CD8-positive, alpha-beta T cell (primary cell): ENCODE measurements at places on chromosomes 5 and 9.

GRCh38 chr5:16321284-16321683 is 141.7 kb upstream of the MARCHF11 start:
- no peak for DNase-seq

GRCh38 chr5:54868511-54869483 is 116.6 kb downstream of the ESM1 start:
- no peak for DNase-seq

DNA sequence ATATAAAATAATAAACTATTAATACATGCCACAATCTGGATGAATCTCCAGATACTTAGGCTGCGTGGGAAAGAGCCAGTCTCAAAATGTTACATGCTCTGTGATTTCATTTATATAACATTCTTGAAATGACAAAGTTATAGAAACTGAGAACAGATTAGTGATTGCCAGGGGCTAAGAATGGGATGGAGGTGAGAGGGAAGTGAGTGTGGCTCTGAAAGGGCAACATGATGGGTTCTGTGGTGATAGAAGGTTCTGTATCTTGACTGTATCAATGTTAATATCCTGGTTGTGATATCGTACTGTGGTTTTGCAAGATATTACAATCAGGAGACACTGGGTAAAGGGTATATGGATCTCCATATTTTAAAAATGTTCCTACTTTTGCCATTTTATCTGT is 50.7 kb downstream of the SPEF2 start:
- DNase-seq: no peak

DNA sequence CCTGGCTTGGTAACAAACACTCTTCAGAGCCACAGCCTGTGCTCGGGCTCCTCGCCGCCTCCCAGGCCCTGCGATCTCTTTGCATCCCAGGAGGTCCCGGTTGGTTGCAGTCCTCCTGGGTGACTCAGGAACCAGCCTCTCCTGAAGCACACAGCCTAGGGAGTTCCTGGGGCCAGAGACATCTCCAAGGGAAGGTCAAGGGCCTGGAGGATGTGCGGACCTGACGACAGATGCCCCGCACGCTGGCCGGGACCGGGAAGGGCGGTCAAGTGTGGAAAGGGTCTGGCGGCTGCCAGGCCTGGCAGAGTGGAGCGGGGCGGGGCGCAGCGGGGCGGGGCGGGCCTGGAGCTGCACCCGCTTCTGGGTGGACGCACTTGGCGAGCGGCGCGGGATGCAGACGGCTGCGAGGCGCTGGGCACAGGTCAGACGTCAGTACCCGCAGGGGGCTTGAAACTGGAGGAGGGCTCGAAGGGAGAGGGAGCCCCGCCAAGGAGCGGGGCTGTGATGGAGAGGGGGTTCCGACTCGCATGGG is 45.0 kb upstream of the PRSS3 start:
- DNase-seq: peak; percentile 11

GRCh38 chr5:138595180-138595795 is 20.1 kb upstream of the HSPA9 start:
- DNase-seq: no peak

- no peak for DNase-seq
Observed at GRCh38 chr9:129748249-129748648, 4.6 kb downstream of the PTGES start.

DNA sequence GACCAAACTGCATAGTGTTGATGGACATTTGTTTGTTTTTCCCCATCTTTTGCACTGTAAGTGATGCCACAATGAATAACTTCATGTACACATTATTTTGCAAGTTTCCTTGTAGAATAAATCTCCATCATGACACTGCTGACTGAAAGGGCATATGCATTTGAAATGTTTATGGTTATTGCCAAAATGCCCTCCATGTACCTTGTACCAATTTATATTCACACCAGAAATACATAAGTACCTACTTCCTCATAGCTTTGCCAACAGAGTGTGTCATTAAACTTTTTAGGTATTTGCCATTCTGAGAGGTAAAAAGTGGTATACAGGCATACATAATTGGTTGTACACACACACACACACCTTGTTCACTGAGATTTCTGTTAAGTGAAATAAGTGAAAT is 361.0 kb upstream of the PCSK5 start:
- no peak for DNase-seq

- DNase-seq: no peak
Observed at GRCh38 chr5:105849701-105850100, 1821.0 kb downstream of the EFNA5 start.

GRCh38 chr5:34535944-34536623 is 120.0 kb upstream of the RAI14 start:
- DNase-seq: no peak

DNA sequence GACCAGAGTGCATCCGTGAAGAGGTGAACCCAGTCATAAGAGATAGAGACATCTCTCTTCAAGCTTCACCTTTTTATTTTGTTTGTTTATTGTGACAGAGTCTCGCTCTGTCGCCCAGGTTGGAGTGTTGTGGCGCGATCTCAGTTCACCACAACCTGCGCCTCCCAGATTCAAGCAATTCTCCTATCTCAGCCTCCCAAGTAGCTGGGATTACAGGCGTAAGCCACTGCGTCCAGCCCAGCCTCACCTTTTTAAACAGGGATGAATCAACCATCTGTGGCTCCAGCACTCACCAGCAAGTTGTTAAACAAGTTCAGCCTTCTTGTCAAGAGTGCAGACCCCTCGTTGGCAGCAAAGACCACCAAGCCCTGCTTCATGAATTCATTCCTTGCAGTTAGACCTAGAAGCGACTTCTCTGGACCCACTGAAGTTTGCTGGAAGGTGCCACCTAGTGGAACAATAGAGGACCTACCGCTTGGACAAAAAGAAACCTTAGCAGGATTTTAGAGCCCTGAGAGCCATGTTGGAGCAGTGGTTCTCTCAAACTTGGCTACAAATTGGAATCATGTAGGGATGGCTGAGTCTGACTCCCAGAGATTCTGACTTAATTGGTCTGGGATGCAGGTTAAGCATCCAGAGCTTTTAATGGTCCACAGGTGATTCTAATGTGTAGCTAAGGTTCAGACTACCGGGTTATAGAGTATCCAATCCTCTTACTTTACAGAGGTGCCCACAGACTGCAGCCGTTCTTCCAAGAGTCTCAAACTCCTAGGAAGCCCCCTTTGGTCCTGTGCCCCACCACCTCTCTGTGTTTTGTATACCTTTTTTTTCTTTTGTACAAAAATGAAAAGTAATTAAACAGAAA is 10.5 kb upstream of the GALNT10 start:
- peak; percentile 36 for DNase-seq

- no peak for DNase-seq
Observed at GRCh38 chr5:73907164-73907563, 281.2 kb downstream of the ARHGEF28 start.

GRCh38 chr5:139389701-139390638 is at the start of gene MZB1:
TSS of gene MZB1 (minus strand) at chr5:139389913. CDS start at chr5:139389856, 57 bp downstream.
- peak; percentile 25 for DNase-seq

DNA sequence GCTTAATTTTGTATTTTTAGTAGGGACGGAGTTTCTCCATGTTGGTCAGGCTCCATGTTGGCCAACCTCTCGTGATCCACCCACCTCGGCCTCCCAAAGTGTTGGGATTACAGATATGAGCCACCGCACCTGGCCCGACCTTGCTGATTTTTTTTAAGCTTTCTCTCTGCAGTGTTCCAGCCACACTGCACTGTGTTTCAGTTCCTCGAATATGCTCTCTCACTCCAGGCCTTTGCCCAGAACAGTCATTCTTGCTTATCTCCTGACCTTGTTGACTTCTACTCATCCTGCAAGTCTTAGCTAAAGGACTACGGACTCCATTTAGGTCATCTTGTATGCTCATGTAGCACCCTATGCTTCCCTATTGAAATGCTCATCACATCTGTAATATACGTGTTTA is 3.3 kb downstream of the SNAPC3 start:
- no peak for DNase-seq

DNA sequence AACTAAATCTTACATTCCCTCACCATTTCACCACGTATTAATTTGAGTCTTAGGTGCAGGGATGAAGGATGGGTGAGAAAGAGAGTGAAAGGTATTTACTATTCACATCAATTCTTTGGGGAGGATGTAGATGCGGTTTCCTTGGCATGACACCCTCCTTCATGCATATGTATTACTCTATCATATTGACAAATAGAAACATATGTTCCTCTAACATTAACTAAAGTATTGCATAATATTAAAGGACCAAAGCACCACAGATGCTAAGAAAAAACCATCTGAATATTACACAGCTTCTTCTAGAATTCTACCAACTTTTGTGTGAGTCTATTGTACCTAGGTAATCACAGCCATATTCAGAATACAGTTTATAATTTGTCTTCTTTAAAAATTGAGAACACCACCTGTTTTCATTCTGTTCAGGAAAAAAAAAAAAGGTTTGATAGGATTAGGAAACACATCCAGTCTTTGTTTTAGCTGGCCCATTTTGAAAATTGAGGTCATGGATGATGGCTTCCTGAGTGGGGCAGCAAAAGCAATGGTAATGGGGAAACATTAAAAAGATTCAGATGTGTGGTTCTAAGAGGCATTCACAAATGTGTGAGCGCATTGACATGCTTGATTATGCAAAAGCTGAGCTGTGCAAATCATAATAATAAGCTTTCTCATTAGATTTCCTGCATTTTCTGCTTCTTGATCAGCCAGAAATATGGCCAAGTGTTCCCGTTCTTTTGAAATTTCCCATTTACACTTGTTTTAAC is 1011.5 kb upstream of the NUDT12 start:
- DNase-seq: no peak

- DNase-seq: no peak
Observed at GRCh38 chr5:112253478-112254250, 165.4 kb downstream of the EPB41L4A start.

GRCh38 chr5:1104327-1105006 is 7.4 kb downstream of the SLC12A7 start:
- DNase-seq: peak; percentile 79

DNA sequence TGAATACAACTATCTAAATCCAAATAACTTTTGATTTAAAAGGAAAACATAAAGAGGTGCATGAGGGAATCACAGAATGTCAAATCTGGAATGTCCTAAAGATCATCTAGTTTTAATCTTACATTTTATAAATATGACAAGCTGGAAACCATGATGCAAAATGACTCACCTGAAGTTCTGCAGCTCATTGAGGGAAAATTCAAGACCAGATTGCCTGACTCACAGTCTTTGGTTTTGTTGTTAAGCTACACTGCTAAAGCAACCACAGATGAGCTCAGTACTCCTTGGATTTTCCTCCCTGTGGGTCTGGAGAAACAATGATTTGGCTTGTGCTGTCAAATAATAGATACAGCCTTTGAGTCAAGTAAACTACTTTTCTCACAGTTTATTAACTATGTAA is 19.1 kb upstream of the EDIL3 start:
- DNase-seq: no peak

DNA sequence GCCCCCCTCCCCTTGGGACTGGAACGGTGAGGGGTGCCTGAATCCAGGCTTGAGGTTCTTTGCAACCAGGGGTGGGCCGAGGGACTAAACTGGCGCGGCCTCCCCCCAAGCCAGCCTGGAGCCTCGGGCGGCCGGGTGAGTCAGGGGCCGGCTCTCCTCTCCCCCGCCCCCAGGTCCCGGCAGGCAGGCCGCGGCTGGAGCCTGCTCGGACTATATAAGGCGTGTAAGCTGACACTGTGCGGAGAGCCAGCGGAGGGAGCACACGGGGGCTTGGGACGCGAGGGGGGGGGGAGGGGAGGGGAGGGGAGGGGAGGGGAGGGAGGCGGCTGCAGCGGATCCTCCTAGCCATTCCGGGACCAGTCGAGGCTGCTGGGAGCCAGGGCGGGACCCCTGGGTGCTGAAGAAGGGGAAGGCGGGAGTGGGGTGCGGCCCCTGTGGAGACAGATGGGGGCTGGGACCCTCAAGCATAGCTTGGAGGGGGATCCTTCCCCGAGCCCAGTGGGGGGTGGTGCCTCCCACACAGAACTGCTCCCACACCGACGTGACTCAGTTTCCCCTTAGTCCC is 595 bp downstream of the PDLIM7 start:
- DNase-seq: no peak

- DNase-seq: no peak
Observed at GRCh38 chr5:174259696-174260420, 214.4 kb downstream of the NSG2 start.

DNA sequence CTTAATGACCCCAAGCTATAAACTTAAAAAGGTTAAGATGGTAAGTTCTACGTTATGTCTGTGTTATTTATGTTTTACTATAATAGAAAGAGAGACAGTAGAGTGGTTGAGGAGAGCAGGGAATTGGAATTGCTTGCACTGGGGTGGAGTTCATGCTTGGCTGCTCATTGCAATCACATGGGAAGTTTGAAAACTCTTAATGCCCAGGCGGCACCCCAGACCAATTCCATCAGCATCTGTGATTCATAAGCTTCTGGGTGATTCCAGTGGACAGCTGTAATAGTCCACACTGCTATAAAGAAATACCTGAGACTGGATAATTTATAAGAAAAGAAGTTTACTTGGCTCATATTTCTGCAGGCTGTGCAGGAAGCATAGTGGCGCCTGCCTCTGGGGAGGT is 323.9 kb upstream of the MSX2 start:
- DNase-seq: no peak

DNA sequence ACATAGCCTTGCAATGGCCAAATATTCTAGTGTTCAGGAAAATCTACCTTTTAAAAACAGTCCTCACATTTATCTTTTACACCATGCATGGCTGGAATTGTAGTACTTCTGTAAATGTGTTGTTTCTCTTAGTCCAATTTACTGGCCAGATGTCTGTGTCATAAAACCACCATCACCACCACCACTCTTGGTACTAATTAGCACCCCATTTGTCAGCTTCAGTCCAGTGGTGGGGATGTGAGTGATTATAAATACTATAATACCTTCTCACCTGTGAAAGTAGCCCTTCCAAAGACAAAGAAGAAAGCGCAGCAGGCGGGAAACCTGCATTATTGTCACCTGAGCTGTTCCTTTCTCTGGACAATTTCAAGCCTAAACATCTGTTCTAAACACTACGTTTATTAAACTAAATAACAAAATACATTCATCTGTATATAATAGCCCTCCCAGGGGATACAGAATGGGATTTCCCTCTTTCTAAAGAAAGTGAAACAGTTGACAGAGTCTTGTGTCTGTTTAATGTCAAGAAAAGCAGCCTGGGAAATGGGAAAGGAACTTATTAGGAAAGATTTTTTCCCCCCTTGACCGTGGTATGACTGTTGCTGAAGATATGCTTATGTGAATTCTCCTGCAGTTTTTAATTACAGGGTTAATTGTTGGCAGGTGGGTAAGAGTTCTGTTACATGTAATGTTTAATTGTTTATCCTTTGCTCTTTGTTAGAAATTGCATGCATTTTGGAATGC is 144.5 kb upstream of the NUDT12 start:
- no peak for DNase-seq

DNA sequence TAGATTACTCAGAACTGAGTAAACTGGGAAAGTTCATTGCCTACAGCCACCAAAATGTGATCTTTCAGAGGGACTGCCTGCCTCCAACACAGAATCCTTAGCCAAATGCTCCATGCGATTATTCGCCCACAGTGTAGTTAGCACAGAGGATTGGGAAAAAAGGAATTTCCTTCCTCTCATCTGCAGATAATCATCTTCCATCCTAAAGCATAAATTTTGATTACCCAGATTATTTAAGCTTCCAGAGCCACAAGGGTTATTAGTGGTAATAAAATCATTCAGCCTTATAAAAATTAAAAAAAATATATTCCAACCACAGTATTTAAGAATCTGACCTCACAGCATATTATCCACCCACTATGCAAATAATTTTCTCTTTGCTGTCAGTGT is 285.3 kb upstream of the GRAMD2B start:
- no peak for DNase-seq
